Activated naive CD4-positive, alpha-beta T cell treated with anti-CD3 and anti-CD28 coated beads, Interleukin-2, amount 50 U/mL, for 72 hours (primary cell): ENCODE measurements at places on chromosomes 16 and 17.

GRCh38 chr17:78125976-78126894 lies 2.3 kb downstream of the TMC6 start:
- DNase-seq, result no peak

- peak; percentile 66 for DNase-seq
Measured at GRCh38 chr17:80441133-80441578, 26.2 kb downstream of the ENDOV start.

GRCh38 chr16:23990507-23990906 lies 154.7 kb downstream of the PRKCB start:
- DNase-seq, result no peak

DNA sequence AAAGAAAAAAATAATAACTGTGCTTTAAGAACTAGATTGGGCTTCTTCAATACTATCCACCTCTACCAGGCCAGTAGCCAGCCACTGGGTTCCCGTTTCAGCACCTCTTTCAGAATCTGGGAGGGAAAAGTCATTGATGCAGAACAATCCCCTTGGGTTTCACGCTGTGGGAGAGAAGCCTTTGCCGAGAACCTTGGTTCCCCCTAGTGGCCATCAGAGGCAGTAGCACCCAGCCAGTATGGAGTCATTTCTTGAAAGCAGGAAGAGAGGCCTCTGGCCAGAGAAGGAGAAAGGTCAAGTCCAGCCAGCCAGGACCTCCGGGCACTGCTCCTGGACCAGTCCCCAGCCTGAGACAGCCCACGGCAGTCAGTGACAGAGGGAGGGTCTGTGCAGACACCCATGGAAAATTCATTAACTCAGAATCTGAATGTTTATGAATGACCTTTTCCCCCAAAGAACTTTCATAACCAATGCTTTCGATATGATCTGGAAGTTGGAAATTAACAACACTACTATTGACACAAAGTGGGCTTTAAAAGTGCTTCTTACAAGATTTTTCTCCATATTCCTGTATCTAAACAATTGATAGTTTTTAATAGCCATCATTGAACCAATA lies 51.2 kb upstream of the CDH5 start:
- DNase-seq, result peak; percentile 60

- DNase-seq, result no peak
Measured at GRCh38 chr16:89481356-89481955, 8.9 kb downstream of the ANKRD11 start.

GRCh38 chr16:68233085-68233834 lies 2.7 kb downstream of the ESRP2 start:
- DNase-seq, result no peak
